Femur (tissue), 1 donor: ENCODE measurements at places on chromosomes 2 and 18.

DNA sequence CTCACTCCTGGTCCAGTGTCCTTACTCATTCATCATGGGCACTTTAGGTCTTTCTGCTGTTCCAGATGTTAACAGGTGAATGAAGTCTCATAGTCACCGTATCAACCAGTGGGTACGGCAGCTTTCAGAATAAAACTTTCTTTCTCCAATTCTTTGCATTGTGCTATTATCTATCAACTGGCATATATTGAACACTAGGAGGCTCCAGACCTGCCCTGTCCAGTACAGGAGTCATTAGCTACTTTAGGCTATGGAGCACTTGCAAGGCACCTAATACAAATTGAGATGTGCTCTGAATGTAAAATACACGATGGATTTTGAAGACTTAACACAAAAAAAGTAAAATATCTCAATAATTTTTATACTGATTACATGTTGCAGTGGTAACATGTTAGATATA lies 43.2 kb upstream of the NEB start:
- no peak for DNase-seq

GRCh38 chr18:59954755-59955156 lies 55.0 kb downstream of the PMAIP1 start:
- DNase-seq, result no peak

DNA sequence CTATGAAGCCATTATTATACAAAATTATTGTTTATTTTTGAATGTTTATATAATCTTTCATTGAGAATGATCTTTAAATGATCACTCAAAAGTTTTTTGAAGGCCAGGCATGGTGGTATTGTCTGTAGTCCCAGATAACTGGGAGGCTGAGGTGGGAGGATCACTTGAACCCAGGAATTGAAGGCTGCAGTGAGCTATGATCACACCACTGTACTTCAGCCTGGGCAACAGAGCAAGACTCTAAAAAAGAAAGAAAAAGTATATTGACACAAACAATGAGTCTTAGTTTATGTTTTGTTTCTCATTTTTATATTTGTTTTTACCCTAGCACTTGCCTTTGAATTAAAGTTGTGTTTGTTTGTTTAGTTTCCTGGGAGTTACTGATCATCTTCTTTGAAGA lies 2.3 kb downstream of the TWSG1 start:
- no peak for DNase-seq

GRCh38 chr2:179588486-179589145 lies 272.8 kb downstream of the ZNF385B start:
- DNase-seq, result no peak

DNA sequence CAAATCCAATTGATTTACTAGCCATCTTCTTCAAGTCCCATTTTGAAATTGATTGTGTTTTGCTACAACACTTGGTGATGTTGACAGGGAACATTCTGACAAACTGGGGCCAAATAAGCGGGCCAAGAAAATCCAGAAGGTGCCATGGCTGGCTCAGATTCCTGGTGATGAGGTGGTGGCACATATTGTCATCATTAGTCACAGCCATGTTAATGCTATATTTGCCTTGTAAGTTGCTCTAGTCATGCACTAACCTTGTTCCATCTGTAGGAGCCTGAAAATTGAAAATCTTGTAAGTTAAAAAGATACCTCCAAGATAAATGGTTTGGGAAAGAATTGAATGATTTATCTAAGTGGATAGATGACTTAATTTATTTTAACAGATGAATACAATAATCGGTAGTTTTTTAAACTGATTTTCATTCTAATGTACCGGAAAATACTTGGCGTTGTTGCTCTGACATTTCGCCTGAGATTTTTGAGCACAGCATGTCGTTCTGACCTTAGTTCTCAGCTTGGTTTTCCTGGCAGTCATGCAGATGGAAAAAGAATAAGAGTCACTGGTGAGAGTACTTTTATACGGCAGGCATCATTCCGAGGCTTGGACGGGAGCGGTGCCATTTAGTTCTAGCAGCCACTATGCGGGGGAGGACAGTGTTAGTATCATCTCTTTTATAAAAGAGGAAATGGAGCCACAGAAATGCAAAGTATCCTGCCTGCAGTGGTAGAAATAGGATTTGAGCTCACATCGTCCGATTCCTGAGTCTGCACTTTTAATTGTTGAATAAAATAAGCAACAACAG lies 133.9 kb downstream of the ZNF532 start:
- peak; percentile 85 for DNase-seq
